Suppressor macrophage treated with lipopolysaccharide for 1 hour (primary cell): ENCODE measurements at places on chromosomes 12 and 14.

DNA sequence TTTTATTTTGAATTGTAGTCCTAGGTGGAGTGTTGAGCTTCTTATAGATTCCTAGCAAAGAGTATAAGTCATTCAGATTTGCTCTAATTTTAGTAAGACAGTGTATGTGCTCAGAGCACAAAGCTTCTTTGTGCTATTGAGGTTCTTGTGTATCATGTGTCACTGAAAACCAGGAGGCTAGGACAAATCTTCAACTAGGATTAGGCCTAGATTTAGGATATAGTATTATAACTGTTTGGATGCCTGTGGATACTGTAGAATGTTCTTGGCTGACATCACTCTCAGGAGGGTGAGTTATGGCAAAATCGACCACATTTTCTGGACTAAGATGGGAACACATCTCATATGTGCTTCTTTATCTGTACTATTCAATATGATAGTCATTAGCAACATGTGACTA, 86.5 kb downstream of the DHRS2 start:
- no peak for DNase-seq

DNA sequence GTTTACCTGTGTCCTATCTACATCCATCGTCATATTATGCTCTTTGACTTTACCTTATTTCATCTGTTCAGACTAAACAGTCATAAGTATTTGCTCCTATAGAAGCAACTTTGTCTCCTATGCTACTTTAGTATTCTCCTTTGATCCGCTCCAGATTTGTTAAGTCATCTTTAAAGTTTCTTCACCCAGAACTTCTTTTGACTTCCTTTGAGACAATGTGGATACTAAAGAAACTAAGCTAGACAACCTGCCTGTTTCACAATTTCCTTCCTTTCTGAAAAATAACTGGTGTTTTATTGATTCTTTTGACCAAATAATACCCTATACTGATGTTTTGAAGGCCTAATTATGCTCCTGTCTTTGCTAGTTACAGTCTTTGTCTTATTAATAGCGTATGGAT, 30.0 kb upstream of the LRRK2 start:
- DNase-seq = no peak

- DNase-seq = peak; percentile 8
These were observed 401.4 kb downstream of the RPL10L start for GRCh38 chr14:46250113-46250703.

DNA sequence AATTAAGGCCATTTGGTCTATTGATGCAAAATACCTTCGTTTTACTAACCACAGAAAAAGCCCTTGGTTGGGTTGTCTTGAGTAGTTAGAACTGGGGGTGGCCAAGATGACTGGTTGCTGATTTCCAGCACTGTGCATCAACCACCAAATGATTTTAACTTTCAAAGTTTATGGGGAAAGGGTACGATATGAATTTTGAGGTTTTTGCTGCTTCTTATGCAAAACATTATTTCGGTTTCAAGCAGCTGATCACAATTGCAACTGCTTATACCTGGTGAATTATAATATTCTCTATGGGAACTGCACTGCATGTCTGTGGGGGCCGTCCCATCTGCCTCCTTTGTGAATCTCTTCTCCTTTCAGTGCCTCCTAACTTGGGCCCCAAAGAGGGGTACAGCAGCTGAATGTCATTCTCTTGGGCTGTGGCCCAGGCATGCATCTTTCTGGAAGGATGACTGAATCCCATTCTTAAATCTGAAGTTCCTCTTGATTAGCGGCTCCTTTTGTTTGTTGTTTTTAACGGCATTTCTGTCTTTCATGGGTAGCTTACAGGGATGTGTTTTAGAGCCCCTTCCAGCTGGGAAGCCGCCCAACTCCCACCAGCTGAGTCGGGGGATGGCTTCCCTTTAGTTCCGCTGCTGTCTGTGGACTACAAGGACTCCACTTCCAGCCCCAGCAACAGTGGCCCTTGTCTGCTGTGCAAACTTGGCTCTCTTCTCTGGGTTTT, 479.8 kb downstream of the ZFP36L1 start:
- no peak for DNase-seq
